ENCODE measurements at places on chromosomes 5 and 9.
A peak's percentile ranks its signal among the peaks of the same experiment; 100 is the strongest.

GRCh38 chr9:93301911-93302541 lies 118.1 kb downstream of the WNK2 start:
- DNase-seq, result no peak

GRCh38 chr5:59025734-59026133 lies 442.9 kb downstream of the RAB3C start:
- peak; percentile 71 for DNase-seq

GRCh38 chr9:129290606-129291005 lies 112.5 kb upstream of the IER5L start:
- DNase-seq, result no peak

DNA sequence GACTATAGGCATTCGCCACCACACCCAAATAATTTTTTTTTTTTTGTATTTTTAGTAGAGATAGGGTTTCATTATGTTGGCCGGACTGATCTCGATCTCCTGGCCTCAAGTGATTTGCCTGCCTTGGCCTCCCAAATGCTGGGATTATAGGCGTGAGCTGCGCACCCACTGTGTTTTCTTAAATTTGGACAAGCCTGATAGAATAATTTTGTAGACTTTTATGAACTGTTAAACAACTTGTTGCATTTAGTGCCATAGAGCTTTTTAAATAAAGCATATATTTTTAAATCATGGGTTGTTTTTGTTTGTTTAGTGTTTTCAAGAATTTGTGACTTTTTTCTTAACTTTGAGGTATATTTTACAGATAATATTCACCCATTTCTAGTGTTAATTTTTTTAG lies 4.8 kb downstream of the PHAX start:
- no peak for DNase-seq

GRCh38 chr9:134272302-134273023 lies 53.8 kb upstream of the RXRA start:
- no peak for DNase-seq

GRCh38 chr9:37381094-37381741 lies 41.3 kb upstream of the GRHPR start:
- no peak for DNase-seq

GRCh38 chr5:31757806-31758205 lies 118.9 kb downstream of the PDZD2 start:
- DNase-seq, result no peak

DNA sequence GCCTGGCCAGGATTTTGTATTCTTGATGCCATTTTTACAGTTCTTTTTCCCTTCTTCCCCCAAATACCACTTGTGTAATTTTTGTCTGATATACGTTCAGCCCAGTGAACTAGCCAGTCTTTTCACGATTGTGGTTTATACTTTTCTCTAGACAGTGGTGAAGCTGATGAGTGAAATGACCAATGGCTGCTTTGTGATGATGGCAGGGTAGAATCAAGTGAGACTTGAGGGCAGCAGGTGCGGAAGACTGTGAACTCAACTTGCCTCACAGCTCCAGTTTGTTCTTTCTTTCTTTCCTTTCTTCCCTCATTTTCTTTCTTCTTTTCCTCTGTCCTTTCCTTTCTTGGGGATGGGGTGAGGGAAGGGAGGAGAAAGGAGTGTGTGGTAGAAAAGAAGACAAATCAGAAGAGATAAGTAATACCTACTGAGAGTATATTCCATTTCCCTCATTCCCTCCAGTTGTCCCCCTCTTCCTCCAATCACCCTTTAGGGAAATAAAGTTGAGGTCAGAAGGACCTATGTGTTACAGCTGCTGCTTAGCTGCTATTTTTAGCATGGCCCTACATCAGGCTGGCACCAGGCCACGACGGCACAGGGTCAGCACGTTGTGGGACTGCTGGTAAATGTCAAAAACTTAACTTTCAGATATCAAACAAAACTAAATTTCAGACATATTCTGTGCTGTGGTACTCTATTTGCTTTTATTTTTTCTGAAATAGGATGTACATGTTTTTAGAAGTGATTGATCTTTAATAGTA lies 12.3 kb downstream of the ZSWIM6 start:
- DNase-seq, result no peak

DNA sequence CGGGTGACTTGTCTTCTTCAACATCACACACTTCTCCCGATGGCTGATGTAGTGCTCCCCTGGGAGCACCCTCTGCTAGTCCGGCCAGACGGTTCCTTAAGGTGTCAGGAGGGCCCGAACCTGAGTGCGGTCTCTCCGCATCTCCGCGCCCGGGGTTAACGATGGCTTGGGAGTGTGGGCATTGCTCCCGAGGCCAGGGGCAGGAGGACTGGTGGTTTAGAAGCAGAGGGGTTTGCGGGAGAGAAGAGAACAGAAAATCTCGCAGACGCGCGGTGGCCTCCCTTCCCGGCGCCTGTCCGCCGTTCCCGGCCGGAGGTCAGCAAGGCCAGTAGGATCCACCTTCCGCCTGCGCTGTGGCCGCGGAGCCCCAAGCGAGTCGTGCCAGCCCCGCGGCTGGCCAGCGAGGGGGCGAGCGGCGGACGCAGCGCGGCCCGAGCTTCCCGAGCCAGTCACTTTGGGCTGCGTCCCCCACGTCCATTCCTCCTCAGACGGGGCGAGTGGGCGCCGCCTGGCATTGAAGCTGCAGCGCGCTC lies 700 bp downstream of the CDO1 start:
- DNase-seq, result peak; percentile 11
